ENCODE measurements at places on chromosomes 6 and 20.

- no peak for DNase-seq
Observed at GRCh38 chr6:37480118-37480736, 19.5 kb downstream of the CCDC167 start.

DNA sequence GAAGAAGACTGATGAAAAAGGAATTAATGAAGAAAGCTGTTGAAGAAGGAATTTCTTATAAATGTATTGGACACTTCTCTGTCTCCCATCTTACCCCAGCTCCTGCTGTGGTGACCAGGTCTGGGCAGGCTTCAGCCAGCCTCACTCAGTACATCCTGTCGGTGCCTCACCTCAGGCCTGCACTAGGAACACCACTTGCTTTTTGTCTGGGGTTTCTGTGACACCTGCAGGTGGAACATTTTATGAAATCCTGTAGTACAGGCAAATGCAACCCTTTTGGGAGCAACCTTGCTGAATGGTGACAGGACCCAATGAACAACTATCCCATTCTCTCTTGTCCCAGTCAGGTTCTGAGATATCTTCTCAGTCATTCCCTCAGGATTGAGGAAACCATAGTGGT is 129.7 kb downstream of the PRDM13 start:
- DNase-seq: peak; percentile 36

DNA sequence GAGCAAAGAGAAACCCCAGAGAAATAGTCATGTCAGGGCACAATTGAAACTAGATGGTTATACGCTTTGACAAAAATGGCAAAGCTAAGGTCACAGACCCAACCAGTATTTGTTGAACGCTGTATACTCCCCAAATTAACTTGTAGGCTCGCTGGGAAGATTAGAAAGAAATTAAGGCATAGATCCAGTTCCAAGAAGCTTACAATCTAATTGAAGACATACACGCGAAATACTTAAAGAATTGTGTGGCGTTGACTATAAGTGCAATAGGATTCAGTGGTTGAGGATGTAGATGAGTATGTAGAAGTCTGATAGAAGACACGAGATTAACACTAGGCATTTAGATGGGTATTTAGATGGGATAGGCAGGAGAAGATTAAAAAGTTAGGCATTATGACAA is 525 bp downstream of the FAM229B start:
- no peak for DNase-seq

DNA sequence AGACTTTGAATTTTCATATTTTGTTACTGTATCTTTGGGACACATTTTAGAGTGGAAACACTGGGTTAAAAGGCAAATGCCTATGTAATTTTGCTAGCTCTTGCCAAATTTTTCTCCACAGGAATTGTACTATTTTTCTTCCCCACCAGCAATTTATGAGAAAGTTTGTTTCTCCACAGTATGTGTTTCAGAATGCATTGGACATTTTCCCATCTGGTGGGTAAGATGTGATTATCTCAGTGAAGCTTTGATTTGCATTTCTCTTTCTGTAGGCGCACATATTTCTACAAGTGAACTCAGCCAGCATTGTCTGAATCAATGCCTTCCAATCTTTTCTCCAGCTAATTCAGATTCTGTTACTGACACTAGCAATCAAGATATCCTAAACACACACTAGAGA is 157.8 kb downstream of the RCAN2 start:
- no peak for DNase-seq

DNA sequence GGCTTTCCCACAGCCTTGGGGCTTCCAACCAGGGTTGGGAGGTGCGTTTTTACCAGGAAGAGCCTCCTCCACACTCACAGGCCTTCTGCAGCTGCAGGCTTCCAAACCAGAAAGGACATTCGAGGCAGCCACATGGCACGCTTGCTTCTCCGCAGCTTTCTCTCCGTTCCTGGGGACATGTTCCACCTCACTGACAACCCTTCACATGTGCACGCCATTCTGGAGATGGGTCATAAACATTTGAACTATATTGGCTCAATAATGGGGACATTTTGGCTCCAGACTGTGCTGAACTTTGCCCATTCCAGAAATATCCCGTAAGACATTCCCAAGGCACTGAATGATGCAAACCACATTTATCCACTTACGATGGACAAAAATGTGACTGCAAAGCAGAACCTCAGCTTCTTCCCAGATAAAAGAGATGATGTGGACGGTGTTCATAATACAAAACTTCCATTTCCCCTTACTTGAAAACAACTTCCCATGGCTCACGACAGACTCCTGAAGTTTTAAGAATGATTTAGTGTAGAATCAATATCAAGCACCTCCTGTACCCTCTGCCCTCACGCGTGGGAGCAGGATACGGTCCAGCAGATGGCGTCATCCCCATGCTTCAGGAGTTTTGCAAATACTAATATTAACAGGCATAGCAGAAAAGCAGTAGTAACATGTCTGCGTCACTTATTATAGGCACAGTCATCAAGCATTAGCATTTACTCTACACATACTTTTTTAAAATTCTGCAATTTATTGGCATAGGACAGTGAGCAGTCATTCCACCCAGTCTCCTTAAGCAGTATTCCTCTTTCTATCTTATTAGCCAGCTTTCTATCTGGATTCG is 25.4 kb upstream of the FOXF2 start:
- DNase-seq: no peak

Data from NCI-H69 (cell line).